ENCODE measurements at places on chromosomes 6 and 20. TPM values are rescaled to one million over a fixed set of nuclear protein-coding genes. Genes with fewer than 3 reads are reported as not detected.

B3GALT4 gene
- total RNA-seq: 1.8 TPM

OR12D3 gene
- total RNA-seq: not detected

GATA5 gene
- 0.26 TPM for total RNA-seq

BNIP5 gene
- total RNA-seq: not detected

LCA5 gene
- 1.3 TPM for total RNA-seq

MYL9 gene
- 0.66 TPM for total RNA-seq

HEY2 gene
- not detected for total RNA-seq

CST1 gene
- not detected for total RNA-seq

KCNK5 gene
- total RNA-seq: 0.78 TPM

ZNFX1 gene
- total RNA-seq: 16.3 TPM

SYCP2L gene
- total RNA-seq: 12.2 TPM

RSPH3 gene
- 1.9 TPM for total RNA-seq

ESR1 gene
- 0.35 TPM for total RNA-seq

PLAGL1 gene
- total RNA-seq: 4.7 TPM

BLCAP gene
- total RNA-seq: 42.4 TPM

CST7 gene
- total RNA-seq: not detected

SLC17A3 gene
- total RNA-seq: not detected

PRRC2A gene
- total RNA-seq: 72.2 TPM

TEAD3 gene
- 2.7 TPM for total RNA-seq

SLC2A10 gene
- 0.30 TPM for total RNA-seq

ALDH8A1 gene
- not detected for total RNA-seq

ATRN gene
- 28.5 TPM for total RNA-seq

HLA-DQB2 gene
- not detected for total RNA-seq

PNLDC1 gene
- not detected for total RNA-seq

SIRPB2 gene
- total RNA-seq: not detected

EYS gene
- not detected for total RNA-seq

GOPC gene
- total RNA-seq: 22.4 TPM

SYNJ2 gene
- 3.4 TPM for total RNA-seq

ANKEF1 gene
- total RNA-seq: 5.3 TPM

SMLR1 gene
- not detected for total RNA-seq

AHCY gene
- 235 TPM for total RNA-seq

ZBTB46 gene
- 0.20 TPM for total RNA-seq

TNFAIP3 gene
- total RNA-seq: 94.8 TPM

BPIFA1 gene
- total RNA-seq: not detected

MYCT1 gene
- 0.14 TPM for total RNA-seq

PROCR gene
- total RNA-seq: 178 TPM

WFDC5 gene
- not detected for total RNA-seq

GINS1 gene
- total RNA-seq: 22.1 TPM

OTOR gene
- not detected for total RNA-seq

THEMIS gene
- not detected for total RNA-seq

LIME1 gene
- 7.6 TPM for total RNA-seq

CLVS2 gene
- total RNA-seq: not detected

IP6K3 gene
- total RNA-seq: not detected

KCNQ2 gene
- total RNA-seq: not detected

OGFR gene
- 34.8 TPM for total RNA-seq

MEP1A gene
- total RNA-seq: not detected

WFDC8 gene
- total RNA-seq: not detected

TTK gene
- total RNA-seq: 51.2 TPM

SYTL3 gene
- 0.52 TPM for total RNA-seq

FAM83B gene
- not detected for total RNA-seq

PPP2R5D gene
- 34.8 TPM for total RNA-seq

EYA2 gene
- 0.32 TPM for total RNA-seq

TMC2 gene
- total RNA-seq: not detected

FAM184A gene
- total RNA-seq: 0.35 TPM

SIRPD gene
- not detected for total RNA-seq

Data from NCI-H460 (cell line).